ENCODE measurements at places on chromosomes 16 and 17. TPM values are rescaled to one million over a fixed set of nuclear protein-coding genes. Genes with fewer than 3 reads are reported as not detected.

GRCh38 chr17:16923097-16923903, 48.6 kb downstream of the TNFRSF13B start:
- DNase-seq: no peak
- H3K4me1 ChIP-seq: no peaks in the 10 kb centered on the region
- H3K27ac ChIP-seq: no peak overlapping the region

DNA sequence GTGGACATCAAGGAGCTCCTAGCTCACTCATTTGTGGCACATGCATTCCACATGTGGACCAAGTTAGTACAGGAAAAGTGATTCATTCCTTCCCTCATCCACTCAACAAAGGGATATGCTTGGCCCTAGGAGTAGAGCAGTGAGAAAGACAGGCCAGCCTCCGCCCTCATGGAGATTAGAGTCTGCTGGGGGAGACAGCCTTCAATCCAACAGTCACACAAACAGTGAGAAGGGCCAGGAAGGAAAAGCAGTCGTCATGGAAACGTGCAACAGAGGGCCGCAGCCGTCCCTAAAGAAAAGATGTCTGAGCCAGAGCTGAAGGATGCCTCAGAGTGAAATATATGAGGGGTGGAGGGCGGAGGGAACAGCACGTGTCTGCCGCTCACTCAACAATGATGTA, 109.9 kb downstream of the VPS53 start:
- H3K4me3 ChIP-seq: no peak overlapping the region
- H3K27me3 ChIP-seq: no peaks in the 10 kb centered on the region
- peaks cover 68% of the 10 kb centered on the region for H3K4me1 ChIP-seq
- peaks cover 8% of the 10 kb centered on the region for H3K36me3 ChIP-seq

DNA sequence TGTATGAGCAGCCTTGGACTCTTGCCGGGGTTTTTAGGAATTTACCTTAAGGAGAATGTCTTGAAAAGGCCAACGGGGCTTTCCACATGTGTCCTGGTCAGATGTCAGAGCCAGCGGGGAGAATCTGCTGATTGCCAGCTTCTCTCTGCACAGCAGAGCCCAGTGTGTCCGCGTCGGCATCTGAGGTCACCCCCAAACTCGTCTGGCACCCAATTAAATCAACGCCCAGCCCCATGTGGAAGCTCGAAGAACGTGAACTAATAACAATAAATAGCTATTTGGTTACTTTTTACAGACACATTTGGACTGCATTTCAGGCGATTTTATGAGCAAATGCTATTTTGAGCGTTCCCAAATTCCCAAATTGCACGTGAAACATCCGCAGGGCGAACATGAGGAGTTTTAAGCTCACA, 303.5 kb downstream of the FOXL1 start:
- H3K27me3 ChIP-seq: peaks cover 77% of the 10 kb centered on the region
- H3K4me1 ChIP-seq: peaks cover 6% of the 10 kb centered on the region
- no peak for DNase-seq
- H3K36me3 ChIP-seq: no peaks in the 10 kb centered on the region

The TEX14 gene
- 0.02 TPM for polyA plus RNA-seq

The PRSS27 gene
- polyA plus RNA-seq: 7.7 TPM

The CALB2 gene
- 0.23 TPM for polyA plus RNA-seq

Measured in SK-N-SH (cell line).